Tibial nerve (tissue), 4 donors: ENCODE measurements at places on chromosomes 2 and 18. TPM values are rescaled to one million over a fixed set of nuclear protein-coding genes. Genes with fewer than 3 reads are reported as not detected.
A peak's percentile ranks its signal among the peaks of the same experiment; 100 is the strongest.

RNU2-63P gene
- not detected for total RNA-seq

SEPTIN10 gene
- 104 TPM for total RNA-seq

HOXD10 gene
- total RNA-seq: 0.87 TPM

MYO3B gene
- 0.39 TPM for total RNA-seq

AKAIN1 gene
- not detected for total RNA-seq

PREPL gene
- total RNA-seq: 67.0 TPM

GRCh38 chr2:140138736-140139135 is 1358.5 kb upstream of the NXPH2 start:
- no peak for DNase-seq

- no peak for DNase-seq
Observed at GRCh38 chr2:237447496-237447895, 33.5 kb upstream of the COL6A3 start.

DNA sequence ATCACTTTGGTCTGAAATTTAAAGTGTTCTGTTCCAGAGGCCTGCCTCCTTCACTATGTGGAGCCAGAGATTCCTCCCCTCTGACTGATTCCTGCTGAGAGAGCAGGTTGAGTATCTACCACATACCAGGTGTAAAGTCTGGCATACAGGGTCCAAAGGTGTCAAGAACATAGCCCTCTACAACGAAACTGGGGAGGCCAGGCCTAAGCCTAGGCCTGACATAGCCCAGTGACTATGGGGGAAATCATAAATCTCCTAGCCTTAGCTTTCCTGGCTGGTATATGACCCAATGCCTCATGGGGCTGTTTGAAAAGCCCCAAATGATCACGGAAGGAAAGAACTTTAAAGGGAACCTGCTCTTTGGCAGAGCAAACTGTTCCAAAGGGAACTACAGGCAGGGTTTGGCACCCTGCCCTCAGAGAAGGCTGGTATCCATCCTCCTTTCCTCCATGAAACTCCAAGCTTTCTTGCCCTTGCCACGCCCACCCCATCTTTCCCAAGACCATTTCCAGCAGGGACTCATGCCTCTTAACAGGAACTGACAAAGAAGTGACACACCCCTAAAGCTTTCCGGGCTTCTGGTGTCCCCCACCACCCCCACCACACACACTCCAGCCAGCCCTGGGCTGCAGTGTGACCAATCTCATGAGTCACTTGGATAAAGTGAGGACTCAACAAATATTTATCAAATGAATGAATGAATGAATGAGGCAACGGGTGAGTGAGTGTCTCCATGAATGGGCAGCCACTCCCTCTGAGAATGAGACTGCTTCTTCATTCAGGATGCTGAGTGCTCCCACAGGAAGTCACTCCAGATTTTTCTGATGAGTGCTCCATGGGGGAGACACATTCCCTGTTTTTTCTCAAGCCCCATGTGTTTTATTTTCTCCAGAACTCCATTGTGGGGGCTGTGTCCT is 114.5 kb upstream of the STPG4 start:
- DNase-seq: peak; percentile 36

DNA sequence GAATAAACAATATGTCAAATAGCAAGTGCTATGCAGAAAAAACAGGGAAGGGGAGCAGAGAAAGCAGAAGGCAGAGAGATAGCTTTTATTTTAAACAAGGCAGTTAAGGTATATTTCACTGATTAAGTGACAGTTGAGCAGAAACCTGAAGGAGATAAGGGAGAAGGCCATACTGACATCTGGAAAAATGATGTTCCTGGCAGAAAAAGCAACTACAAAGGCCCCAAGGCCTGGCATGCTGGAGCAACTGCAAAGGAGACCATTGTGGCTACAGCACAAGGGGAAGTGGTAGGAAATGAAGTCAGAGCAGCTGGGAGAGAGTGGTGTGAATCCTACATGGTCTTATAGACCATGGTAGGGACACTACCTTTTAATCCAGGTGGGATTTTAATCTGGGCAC is 8.9 kb upstream of the PCBP1 start:
- no peak for DNase-seq

DNA sequence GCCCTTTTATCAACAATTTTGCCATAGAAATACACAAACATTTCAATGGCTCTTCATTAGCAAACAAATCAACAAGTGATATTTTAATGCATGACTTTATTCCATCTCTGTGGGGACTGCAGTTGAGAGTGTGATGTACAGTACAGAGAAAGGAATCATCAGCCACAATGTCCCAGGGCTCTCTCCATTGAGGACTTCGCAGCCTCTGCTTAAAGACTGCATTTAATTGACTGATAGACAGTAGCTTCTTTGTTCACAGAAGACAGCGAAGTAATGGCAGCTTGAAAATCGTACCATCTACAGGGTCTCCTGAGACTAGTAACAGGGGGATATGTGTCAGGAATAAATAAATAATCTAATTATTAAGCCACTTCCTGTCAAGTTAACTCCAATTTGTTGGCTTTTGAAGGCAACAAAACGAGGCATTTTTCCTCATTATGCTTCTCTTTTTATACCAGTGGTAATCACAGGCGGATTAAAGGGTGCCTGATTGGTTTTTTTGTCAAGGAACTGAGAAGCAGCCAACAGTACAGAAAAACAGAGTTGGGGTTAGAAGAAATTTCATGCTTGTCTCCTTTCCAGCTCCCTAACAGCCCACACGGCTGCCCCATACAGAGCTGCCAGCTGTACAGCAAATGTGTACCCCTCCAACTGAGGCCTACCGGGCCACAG is 164.3 kb downstream of the ZNF521 start:
- no peak for DNase-seq

DNA sequence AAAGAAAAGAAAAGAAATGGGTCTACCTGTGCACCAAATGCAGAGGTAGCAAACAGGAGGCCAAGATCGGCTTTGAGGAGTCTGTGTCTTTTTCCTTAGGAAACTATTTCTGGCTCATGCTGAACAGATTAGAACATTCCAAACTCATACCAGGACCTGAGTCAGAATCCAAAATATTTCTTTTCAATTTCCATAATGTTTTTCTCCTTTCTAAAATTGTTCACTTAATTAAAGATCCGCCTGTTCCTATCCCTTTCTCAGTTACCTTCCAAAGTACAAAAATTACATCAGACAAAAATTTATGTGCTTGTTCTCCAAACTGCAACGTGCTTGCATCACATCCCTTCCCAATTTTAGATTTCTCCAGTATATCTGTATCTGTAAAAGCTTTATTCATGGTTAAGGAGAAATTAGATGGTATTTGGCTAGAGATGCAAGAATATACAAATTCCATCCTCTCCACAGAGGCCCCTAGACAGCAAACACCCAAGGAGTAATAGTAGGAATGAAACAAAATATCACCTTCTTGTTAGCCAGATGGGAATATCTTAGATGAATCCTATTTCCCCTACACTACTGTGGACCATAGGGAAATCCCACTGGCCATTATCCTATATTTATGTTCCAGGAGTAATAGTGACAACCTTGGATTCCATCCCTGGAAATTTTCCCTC is 130.6 kb downstream of the LNPK start:
- DNase-seq: no peak

DNA sequence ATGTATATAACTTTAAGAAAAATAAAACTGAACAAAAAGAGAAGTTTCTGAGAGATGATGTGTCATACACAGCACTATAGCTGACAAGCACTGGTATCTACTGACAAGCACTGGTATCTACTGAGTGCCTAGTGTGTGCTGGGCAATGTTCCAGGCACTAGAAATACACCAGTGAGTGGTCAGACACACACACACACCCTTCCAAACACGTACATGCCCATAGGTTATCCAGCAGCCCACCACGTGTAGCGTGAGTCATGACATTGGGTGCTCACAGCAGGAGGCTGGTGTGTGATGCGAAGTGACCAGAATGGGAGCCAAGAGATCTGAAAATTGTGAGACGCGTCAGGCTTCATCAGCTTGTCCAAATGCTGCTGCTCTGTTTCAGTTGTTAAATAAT is 12.2 kb upstream of the GNAL start:
- DNase-seq: no peak

DNA sequence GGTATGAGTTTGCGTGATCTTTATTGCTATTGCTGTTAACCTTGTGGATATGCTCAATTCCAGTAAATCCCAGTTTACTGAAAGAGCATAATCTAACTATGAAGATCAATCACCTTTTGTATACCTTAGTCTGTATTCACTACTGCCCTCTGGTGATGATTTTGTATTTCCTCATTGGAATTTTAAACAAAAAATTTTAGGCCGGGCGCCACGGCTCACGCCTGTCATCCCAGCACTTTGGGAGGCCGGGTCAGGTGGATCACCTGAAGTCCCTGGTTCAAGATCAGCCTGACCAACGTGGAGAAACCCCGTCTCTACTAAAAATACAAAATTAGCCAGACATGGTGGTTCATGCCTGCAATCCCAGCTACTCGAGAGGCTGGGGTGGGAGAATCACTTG is 5.1 kb downstream of the COMMD1 start:
- no peak for DNase-seq

DNA sequence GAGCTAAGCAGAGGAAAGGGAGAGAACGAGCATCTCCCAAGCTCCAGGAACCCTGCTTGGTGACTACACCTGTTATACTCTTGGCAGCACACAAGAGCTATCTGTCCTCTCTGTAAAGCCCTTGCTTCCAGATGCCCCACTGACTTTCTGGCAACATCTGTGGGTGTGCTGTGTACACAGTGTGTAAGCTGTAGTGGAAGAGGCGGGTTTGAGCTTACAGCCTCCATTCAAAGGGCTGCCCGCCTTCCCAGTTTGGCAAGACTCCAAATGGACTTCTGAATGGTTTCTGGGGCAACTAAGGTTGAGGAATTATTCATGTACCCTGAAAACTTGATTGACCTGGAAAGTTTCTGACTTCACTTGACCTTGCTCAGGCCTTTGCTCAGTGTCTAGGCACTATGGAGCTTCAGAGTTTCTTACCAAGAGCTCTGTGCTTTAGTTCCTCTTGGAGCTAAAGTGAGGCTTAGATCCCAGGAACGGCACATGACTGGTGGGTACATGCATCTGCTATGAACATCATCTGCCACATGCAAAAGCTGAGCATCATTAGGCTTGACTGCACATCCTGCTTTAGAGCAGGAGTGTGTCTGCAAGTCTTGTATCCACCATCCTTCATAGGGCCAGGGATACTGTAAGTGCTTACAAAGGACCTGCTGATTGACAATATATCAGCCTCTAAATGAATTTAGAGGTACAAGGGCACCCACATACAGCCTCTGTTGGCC is 290.9 kb upstream of the SIX2 start:
- DNase-seq: no peak

DNA sequence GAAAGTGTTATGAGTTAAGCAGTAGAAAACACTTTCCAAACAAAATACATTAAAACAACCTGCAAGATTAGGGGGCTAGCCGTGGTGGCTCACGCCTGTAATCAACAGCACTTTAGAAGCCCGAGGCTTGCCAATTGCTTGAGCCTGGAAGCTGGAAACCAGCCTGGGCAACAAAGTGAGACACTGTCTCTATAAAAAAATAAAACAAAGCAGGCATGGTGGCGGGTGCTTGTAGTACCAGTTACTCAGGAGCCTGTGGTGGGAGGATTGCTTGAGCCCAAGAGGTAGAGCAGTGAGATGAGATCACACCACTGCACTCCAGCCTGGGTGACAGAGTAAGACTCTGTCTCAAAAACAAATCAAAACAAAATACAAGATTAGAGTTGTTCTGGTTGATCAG is 208.3 kb downstream of the ERBB4 start:
- no peak for DNase-seq
